ENCODE measurements at places on chromosomes 2 and 18. TPM values are rescaled to one million over a fixed set of nuclear protein-coding genes. Genes with fewer than 3 reads are reported as not detected.

BCL11A gene
- 0.10 TPM for total RNA-seq

CAVIN2 gene
- 35.7 TPM for total RNA-seq

SDC1 gene
- total RNA-seq: 208 TPM

TUBA3E gene
- 0.62 TPM for total RNA-seq

CXCR1 gene
- total RNA-seq: not detected

TMEM200C gene
- total RNA-seq: not detected

SOX11 gene
- total RNA-seq: not detected

DCDC2C gene
- not detected for total RNA-seq

CCDC148 gene
- 1.1 TPM for total RNA-seq

FBLN7 gene
- total RNA-seq: 0.37 TPM

CABLES1 gene
- total RNA-seq: 19.1 TPM

OSR1 gene
- 6.3 TPM for total RNA-seq

REG3G gene
- not detected for total RNA-seq

MTLN gene
- total RNA-seq: 120 TPM

CCDC121 gene
- 4.4 TPM for total RNA-seq

MFSD6 gene
- total RNA-seq: 28.2 TPM

ACMSD gene
- total RNA-seq: not detected

PMAIP1 gene
- total RNA-seq: 18.0 TPM

RNF152 gene
- total RNA-seq: 0.02 TPM

LOXL3 gene
- total RNA-seq: 0.64 TPM

MYO5B gene
- total RNA-seq: 8.9 TPM

ADI1 gene
- 58.9 TPM for total RNA-seq

LIPG gene
- 0.34 TPM for total RNA-seq

ICA1L gene
- total RNA-seq: 2.2 TPM

BOK gene
- 33.3 TPM for total RNA-seq

SFT2D3 gene
- 5.4 TPM for total RNA-seq

ERICH2 gene
- total RNA-seq: not detected

SOS1 gene
- 15.6 TPM for total RNA-seq

HOXD12 gene
- not detected for total RNA-seq

PLA2R1 gene
- 2.4 TPM for total RNA-seq

SRD5A2 gene
- total RNA-seq: not detected

PDE1A gene
- 0.17 TPM for total RNA-seq

C2orf15 gene
- total RNA-seq: 0.64 TPM

IL1RN gene
- total RNA-seq: 0.38 TPM

SLC4A5 gene
- 0.11 TPM for total RNA-seq

FHOD3 gene
- 3.3 TPM for total RNA-seq

EPB41L3 gene
- 0.18 TPM for total RNA-seq

TNFAIP6 gene
- 1.2 TPM for total RNA-seq

Data from A549 treated with GW870086 at 1 μM for 4 hours (cell line).